ENCODE measurements at places on chromosomes 11 and 22.
A peak's percentile ranks its signal among the peaks of the same experiment; 100 is the strongest.

- DNase-seq, result no peak
Measured at GRCh38 chr11:110337570-110338193, 41.3 kb upstream of the RDX start.

- DNase-seq, result no peak
Measured at GRCh38 chr11:8956860-8957259, 7.4 kb downstream of the TMEM9B start.

DNA sequence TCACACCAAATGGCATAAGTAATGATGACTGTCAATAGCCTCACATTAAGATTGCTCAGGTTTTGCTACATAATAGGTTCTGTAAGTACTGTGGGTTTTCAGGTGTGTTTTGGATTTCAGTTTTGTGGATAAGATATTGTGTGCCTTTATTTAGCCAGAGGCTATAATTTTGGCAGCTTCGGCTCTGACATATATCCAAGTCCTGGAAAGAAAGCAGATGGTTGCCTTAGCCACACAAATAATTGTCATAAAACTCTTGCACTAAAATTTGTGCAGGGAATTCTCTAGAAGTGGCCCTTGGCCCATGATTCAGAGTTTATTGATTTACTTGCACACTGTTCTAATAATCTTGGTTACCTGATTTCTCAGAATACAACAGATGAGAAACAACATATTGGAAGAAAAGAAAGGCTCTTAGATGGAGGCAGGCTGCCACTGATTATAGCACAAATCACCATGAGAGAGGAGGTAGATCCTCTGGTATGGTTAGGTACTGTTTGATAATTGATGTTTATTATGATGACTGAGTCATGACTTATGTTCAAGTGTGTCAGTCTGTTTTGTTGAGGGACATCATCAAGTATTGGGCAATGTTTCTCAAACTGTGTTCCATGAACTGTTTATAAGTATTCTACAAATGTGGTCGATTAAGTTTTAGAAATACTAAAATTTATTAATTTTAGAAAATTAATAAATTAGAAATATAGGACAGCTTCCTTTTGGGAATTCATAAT is 9.6 kb downstream of the REXO2 start:
- no peak for DNase-seq

- DNase-seq, result no peak
Measured at GRCh38 chr22:27133681-27134314, 476.4 kb downstream of the MIAT start.

GRCh38 chr22:30804626-30805025 is 110.0 kb downstream of the OSBP2 start:
- no peak for DNase-seq

DNA sequence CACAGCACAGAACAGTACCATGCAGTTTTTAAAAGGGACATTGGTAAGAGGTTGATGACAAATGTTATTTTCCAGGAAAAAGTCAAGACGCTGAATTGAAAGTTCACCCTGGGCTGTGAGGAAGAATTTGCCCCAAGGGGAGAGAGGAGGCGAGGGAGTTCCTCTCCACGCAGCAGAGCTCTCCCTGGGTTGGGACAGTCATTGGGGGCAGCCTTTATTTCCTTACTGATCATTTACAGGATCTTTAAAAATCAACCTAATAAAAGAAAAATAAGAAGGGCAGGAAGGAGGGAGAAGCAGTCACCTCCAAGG is 49.9 kb upstream of the WNT7B start:
- no peak for DNase-seq

GRCh38 chr22:37340331-37341262 is 58.3 kb downstream of the CYTH4 start:
- peak; percentile 3 for DNase-seq

GRCh38 chr11:70671611-70672010 is 273.3 kb downstream of the CTTN start:
- DNase-seq, result no peak

DNA sequence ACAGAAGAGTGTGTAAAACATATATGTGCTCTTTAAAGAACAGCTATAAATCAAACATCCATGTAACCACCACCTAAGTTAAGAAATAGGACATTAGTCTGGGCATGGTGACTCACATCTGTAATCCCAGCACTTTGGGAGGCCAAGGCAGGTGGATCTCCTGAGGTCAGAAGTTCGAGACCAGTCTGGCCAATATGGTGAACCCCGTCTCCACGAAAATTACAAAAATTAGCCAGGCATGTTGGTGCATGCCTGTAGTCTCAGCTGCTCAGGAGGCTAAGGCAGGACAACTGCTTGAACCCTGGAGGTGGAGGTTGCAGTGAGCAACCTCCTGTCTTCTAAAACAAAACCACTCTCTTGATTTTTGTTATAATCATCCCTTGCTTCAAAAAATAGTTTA is 103.3 kb downstream of the LRRC32 start:
- no peak for DNase-seq

GRCh38 chr11:8596504-8597046 is 2.5 kb upstream of the STK33 start:
- DNase-seq, result no peak

- peak; percentile 84 for DNase-seq
Measured at GRCh38 chr11:61041755-61042518, 60.4 kb upstream of the CD5 start.

- peak; percentile 8 for DNase-seq
Measured at GRCh38 chr11:12587333-12587991, 86.8 kb upstream of the TEAD1 start.

GRCh38 chr22:30640361-30640760 is 4.8 kb downstream of the SLC35E4 start:
- no peak for DNase-seq

DNA sequence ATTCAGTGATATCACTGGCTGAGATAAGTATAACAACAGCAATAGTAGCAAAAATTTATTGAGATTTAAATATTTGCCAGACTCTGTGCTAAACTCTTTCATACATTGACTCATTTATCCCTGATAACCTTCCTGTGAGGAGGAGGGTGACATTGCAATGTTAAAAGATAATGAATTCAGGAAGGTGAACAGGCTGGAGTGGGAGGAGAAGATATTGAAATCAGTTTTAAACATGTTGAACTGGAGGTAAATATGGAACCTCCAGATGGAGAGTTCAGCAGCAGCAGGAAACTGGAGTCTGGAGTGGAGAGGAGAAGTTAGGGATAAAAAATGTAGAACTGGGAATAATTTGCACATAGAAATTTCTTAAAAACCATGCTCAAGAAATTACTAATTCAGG is 142.0 kb upstream of the FAT3 start:
- no peak for DNase-seq

DNA sequence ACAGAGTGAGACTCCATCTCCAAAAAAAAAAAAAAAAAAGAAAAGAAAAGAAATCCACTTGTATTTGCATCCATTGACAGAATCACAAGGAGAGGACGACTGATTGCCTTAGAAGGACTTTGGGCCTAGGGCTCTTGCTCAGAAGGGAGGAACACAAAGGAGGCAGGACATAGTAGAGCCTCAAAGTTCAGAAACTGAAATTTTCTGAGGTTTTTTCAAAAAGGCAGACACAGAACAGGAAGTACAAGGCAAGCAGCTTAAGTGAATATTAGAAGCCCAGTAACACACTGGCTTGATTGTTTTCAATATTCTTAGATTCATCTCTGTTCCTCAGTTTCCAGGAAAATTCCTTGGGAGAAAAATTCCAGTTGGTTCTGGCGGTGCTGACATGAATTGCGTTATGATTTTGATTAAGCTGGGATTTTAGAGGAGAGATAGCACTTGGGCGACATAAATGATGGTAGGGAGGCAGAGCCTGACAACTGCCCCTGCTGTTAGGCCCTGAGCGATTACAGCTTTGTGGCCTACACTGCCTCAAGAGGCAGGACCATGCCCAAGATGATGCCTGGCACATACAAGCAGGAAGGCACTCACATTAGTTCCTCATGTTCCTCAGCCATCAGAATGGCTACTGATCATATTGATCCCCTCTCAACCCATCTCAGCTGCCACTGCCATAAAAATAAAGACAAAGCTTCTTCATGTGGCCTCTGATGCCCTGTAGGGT is 15.3 kb downstream of the CLPB start:
- DNase-seq, result no peak

DNA sequence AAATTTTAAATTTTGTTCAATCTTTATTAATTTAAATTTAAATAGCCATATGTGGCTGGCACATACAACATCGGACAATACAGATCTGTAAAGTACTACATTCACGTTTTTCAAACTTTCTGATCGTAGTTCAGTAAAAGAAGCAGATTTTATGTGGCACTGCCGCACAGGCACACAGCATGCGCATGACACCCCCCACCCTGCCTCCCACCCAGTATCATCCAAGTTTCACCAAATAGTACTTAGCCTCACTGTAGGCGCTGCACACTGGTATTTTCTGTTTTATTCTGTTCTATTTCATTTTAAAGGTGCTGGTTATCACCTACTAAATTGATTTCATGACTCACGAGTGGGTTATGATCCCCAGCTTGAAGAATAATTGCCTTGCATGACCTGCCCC is 159.9 kb downstream of the HIPK3 start:
- DNase-seq, result no peak

GRCh38 chr11:10072142-10072541 is 221.9 kb downstream of the SBF2 start:
- DNase-seq, result no peak

DNA sequence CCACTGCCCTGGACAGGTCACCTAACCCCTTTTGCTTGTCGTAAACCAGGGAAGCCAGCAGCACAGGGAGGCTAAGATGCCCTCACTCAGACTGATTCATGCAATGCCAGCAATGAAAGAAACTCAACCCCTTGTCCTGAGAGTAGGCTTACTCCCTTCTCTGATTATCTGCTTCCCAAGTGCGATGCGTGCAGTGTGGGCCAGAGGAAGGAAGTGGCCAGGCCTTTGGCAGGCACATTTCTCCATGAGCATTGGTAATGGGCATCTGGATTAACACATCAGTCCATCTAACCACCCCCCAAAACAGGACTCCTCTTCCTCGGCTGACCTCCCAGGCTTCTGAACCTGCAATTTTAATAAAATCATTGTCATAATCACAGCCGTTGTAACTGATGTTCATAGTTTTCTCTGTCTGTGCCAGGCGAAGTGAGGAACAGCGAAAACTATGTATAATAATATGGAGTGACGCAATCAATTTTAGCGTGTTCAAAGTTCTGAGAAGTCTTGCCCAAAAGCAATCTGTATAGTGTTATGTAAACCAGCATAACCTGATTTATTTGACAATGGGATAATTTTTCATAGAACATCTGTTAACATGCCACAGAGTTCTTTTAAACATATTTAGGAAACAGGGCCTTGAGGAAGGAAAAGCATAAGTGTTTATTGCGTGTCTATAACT is 33.9 kb downstream of the TST start:
- DNase-seq, result no peak

DNA sequence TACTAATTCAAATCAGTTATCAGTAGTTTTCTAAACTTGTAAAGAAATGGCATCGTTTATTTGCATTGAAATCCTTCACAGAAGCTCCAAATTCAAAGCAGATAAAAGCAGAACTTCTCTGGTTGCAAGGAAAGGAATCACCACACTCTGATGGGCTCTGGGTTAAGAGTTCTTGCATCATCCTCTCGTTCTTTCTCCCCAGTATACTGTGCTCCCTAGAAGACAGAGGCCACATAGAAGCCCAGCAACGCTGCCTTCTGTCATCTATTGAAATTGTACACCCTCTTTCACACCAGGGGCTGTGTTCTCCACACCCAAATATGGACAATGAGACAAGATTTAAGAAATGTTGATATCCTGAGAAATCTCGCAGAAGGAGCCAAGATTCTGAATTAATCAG is 29.3 kb downstream of the FAT3 start:
- peak; percentile 17 for DNase-seq

GRCh38 chr22:27136596-27136995 is 479.2 kb downstream of the MIAT start:
- no peak for DNase-seq

DNA sequence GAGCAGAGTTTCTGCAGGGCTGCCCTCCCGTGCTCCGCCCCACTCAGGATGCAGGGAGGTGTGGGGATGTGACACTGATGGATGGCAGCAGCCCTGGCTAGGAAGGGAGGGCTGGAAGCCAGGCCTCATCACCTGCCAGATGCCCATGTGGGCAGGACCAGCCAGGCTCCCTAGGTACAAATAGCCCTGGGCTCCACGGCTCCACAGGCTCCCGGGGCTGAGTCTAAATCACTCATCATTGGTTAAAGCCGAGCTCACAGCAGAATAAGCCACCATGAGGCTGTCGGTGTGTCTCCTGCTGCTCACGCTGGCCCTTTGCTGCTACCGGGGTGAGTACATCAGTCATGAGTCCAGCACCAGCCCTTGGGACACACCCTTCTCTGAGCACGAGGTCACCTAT is at the start of gene SCGB1D1:
Gene SCGB1D1, plus strand, starts transcription at position 206 of the 400 bp plus-strand sequence. Its CDS starts 69 bp downstream, at position 275.
- DNase-seq, result no peak

- DNase-seq, result peak; percentile 11
Measured at GRCh38 chr11:84212468-84213390, 926.6 kb upstream of the CCDC90B start.

- no peak for DNase-seq
Measured at GRCh38 chr11:59097113-59097708, 9.8 kb upstream of the FAM111B start.

DNA sequence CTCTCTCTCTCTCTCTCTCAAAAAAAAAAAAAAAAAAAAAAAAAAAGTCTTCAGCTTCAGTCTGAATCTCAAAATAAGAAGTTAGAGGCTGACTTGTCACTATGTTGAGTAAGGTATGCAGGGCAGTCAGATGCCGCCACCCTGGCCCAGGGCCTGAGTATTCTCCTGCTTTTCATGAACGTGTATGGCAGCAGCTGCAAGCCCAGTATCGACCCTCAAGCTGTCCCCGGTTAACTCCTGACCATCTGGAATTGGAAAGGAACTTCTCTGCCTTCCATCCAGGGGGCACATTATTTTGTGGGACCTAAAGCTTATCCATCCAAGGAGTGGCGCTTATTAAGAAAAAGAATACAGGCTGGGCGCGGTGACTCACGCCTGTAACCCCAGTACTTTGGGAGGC is 11.4 kb downstream of the MRGPRD start:
- DNase-seq, result no peak

- DNase-seq, result no peak
Measured at GRCh38 chr11:34267013-34267412, 90.8 kb downstream of the ABTB2 start.

GRCh38 chr11:58564231-58564630 is 11.4 kb downstream of the LPXN start:
- no peak for DNase-seq

DNA sequence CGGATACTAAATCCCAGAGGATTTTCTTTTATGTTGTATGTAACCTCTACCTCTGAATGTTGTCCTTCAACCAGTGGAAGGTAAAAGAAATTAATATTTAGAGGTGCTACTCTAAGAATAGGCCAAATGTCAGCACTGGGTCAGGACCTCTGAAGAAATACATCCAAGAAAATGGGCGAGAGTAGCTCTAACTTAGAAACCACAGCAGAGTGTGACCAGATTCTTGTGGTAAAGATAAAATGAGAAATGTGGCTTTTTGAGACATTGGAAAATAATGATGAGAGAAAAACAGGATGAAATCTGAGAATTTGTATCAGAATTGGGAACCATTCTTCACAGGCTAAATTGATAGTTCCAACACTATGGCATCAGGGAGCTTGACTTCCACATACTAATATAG is 63.5 kb downstream of the CSTPP1 start:
- DNase-seq, result no peak

GRCh38 chr11:65446446-65447277 is 24.1 kb downstream of the NEAT1 start:
- no peak for DNase-seq

- no peak for DNase-seq
Measured at GRCh38 chr11:77346906-77347603, 45.6 kb upstream of the GDPD4 start.

All from NCI-H510A treated with DMSO at 0.1 percent for 48 hours (cell line).